ENCODE measurements at places on chromosomes 12 and 14.

GRCh38 chr12:12810553-12811021 is 2.6 kb upstream of the DDX47 start:
- DNase-seq, result no peak

- no peak for DNase-seq
Observed at GRCh38 chr12:45310627-45310968, 94.7 kb downstream of the ANO6 start.

DNA sequence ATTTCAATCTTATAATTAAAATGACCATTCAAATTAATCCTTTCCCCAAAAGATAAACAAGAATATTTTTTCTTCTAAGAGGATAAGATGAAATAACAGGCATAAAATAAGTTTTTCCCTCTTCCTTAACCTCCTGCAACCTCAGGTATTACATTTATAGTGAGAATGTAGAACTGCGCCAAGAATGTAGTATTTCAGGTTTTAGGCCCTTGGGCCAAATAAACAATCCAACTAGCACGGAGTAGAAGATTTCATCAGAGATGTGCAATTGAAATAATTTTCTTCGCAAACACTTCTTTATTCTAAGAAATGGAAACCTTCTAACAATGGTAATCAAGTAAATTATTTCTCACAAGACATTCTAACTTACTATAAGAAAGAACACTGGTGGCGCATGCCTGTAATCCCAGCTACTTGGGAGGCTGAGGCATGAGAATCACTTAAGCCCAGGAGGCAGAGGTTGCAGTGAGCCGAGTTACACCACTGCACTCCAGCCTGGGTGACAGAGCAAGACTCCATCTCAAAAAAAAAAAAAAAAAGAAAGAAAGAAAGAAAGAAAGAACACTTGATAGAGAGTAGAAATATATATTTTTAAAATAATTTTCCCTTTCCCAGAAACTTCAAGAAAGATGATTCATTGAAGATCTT is 100.8 kb downstream of the TAOK3 start:
- no peak for DNase-seq

GRCh38 chr12:62793256-62794217 is 141.4 kb downstream of the PPM1H start:
- DNase-seq, result peak; percentile 60

GRCh38 chr14:34502545-34503225 is 36.8 kb downstream of the EAPP start:
- DNase-seq, result no peak

GRCh38 chr12:13066014-13066413 is 21.8 kb downstream of the FAM234B start:
- DNase-seq, result no peak

DNA sequence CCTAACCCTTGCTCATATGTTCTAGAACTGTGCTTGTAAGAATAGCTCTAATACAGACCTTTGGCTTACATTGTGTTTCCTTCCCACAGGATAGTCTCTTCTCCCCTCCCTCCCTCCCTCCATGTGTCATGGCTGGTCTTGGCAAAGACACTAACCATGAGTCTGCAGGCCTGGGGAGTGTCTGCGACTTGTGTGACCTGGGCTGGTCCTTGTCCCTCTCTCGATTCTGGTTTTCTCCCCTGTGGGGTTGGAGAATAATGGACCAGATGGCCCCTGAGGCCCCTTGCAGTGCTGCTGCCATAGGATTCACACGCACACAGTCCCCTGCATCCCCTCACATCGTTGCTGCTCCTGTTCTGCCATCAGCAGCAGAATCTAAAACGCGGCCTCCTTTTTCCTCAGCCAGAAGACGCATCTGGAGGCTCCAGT is 30.3 kb downstream of the DEGS2 start:
- no peak for DNase-seq

GRCh38 chr14:99317231-99318090 is 45.5 kb upstream of the BCL11B start:
- no peak for DNase-seq

DNA sequence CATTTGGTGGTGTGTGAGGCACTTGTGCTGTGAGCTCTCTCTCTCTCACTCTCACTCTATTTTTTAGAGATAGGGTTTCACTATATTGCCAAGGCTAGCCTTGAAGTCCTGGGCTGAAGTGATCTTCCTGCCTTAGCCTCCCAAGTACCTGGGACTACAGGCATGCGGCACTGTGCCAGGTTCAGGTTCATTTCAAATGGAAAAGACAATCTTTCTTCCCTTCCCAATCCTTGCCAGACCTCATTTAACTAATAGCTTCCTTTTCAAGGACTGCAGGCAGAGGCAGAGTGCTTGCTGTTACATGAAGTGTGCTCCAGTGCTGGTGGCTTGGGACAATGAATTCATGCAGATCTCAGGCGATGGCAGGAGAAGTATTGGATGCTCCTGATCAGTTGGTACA is 73.2 kb upstream of the BICD1 start:
- DNase-seq, result no peak

GRCh38 chr12:63155375-63155774 is 4.4 kb upstream of the AVPR1A start:
- no peak for DNase-seq

DNA sequence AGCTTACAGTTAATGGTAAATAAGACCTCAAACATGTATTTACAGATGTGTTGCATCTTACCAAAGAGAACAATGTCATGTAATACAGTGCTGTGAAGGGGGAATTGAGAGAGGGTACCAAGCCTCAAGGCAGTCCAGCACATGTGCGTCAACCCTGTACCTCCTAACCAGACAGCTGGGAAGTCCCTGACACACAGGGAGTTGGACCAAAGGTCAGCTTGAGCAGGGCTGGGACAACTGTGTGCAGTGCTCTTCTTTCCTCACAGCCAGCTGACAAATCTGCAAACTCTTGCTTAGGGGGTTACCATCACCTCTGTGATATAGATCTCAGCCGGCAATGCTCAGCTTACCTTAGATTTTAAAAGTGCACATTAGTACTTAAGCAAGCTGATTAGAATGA is 56.8 kb upstream of the RIC8B start:
- DNase-seq, result no peak

GRCh38 chr12:79223210-79223609 is 358.6 kb downstream of the SYT1 start:
- no peak for DNase-seq

- DNase-seq, result no peak
Observed at GRCh38 chr14:75371297-75371696, 56.5 kb upstream of the JDP2 start.

DNA sequence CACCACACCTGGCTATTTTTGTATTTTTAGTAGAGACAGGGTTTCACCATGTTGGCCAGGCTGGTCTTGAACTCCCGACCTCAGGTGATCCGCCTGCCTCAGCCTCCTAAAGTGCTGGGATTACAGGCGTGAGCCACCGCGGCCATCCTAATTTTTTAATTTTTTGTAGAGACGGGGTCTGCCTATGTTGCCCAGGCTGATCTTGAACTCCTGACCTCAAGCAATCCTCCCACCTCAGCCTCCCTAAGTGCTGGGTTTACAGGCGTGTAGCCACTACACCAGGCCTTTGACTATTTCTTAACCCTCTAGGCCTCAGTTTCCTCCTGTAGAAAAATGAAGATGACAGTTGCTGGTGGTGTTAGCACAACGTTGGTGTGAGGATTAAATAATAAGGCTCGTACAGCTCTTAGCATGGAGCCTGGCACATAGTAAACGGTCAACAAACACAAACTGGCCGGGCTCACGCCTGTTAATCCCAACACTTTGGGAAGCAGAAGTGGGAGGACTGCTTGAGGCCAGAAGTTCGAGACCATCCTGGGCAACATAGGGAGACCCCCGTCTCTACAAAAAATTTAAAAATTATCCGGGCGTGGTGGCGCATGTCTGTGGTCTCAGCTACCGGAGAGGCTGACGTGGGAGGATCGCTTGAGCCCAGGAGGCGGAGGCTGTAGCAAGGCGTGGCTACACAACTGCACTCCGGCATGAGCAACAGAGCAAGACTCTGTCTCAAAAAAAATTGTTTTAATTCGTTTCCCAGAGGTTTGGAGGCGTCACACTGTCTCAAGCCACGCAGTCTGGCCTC is 979 bp downstream of the DDX54 start:
- peak; percentile 65 for DNase-seq

GRCh38 chr14:60217713-60218112 is 31.3 kb upstream of the PPM1A start:
- DNase-seq, result no peak

GRCh38 chr14:87041290-87042020 is 951.5 kb downstream of the GALC start:
- no peak for DNase-seq

DNA sequence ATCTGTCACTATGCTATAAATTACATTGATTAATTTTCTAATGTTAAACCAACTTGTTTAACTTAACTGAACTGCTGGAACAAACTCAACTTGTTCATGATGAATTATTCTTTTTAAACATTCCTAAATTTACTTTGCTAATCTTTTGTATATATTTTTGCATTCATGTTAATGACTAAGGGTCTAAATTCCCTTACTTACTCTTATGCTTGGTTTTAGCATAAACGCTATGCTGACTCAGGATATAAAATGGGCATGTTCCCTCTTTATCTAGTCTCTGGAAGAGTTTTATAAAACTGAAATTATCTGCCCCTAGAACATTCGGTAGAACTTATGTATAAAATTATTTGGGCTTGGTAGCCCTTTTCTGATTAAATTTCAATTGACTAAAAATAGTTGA is 342.8 kb upstream of the DIO2 start:
- DNase-seq, result no peak

DNA sequence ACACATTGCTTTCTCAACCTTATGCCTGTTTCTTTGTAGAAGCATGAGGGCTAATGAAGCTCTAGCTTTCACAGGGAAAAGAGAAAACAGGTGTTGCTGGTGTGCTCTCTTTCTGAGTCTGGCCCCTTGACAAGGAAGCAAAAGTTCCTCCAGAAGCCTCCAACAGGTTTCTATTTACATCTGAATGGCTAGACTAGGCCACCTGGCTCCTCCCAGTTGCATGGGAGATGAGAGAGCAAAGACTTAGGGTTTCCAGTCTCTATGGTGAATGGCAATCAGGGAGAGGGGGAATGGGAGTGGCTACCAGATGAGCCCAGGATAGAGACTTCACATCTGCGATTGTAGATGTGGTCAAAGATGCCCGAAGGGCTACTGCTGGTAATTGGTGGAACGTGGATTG is 138.1 kb upstream of the PLXNC1 start:
- DNase-seq, result no peak

- DNase-seq, result no peak
Observed at GRCh38 chr12:102437511-102437910, 42.9 kb downstream of the IGF1 start.

Data from HCT116 (cell line).